Activated CD4-positive, alpha-beta T cell treated with anti-CD3 and anti-CD28 coated beads, Interleukin-2, amount 50 U/mL, for 48 hours (primary cell): ENCODE measurements at places on chromosomes 2 and 18.

GRCh38 chr18:38497266-38497665 is 931.7 kb upstream of the CELF4 start:
- DNase-seq = peak; percentile 4

DNA sequence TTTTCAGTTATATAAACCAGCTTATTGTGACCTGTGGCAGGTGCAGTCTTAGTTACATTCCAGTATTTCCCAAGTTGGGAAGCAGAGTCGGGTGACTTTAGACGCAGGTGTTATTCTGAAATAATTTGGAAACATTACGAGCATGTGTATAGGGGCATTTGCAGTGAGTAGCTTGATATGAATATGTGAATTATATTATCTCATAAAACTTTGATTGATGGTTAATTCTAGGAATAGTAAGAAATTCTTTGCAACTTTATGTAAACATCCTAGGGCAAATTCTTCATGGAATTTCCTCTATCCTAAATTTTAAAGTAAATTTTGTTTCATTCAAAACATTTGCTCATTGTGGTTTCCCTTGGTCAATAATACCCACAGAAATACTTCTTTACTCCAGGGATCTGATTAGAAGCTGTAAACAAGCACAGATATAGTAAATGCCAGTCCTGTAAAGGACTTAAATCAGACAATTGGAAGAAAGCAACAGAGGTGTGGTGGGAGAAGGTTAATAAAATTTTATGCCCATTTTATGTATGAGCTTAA is 580.6 kb upstream of the CDH2 start:
- no peak for DNase-seq

GRCh38 chr2:173226899-173227698 is 127.6 kb upstream of the CDCA7 start:
- DNase-seq = no peak

- no peak for DNase-seq
Observed at GRCh38 chr2:180871649-180872048, 108.8 kb upstream of the UBE2E3 start.

DNA sequence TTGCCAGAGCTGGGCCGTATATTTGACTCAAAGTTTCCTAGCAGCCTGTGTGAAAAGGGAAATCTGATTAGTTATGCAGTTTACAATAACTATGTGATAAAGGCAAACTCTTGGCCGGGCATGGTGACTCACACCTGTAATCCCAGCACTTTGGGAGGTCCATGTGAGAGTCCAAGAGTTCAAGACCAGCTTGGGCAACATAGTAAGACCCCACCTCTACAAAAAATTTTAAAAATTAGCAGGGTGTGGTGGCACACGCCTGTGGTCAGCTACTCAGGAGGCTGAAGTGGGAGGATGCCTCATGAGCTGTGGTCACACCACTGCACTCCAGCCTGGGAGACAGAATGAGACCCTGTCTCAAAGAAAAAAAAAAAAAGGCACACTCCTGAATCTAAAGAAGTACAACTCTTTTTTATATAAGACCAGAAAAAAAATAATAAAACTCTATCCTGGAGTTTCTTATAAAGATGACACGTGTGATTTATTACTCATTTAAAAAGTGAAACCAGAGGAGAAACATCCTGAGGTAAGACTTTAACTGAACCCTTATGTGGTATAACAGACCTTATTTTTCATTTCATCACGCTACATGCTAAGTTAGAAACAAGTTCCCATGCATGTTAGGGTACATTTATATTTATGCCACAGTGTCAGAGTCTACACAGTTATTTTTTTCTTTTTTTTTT is 32.6 kb upstream of the KCMF1 start:
- peak; percentile 71 for DNase-seq

DNA sequence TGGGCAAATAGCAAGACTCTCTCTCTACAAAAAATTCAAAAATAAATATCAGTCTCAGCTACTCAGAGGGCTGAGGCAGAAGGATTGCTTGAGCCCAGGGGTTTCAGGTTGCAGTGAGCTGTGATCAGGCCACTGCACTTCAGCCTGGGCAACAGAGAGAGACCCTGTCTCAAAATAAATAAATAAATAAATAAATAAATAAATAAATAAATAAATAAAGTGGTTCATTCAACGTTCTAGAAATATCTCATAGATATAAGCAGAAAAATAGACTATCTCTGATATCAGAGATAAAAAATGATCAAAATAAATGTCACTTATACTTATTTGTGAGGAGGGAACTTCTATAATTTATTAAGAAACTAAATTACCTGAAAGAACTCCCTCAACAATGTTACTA is 480.9 kb downstream of the FBXO15 start:
- DNase-seq = no peak

DNA sequence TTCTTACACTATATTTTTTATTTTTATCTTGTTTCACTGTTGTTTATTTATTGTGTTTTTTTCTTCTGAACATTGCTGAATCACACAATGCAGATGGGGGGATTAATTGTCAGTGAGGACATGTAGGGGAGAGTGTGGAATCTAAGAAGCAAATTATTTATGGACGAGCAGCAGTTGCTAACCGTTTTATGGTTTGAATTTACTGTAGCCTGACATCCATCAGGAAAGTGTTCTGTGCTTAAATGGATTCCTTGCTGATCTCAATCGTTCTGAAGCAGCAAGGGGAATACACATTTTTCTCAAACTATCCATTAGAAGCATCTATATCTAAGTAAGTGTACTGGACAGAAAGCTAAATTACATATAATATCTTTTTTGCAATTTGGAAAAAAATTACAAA is 119.5 kb downstream of the CD8B2 start:
- no peak for DNase-seq

DNA sequence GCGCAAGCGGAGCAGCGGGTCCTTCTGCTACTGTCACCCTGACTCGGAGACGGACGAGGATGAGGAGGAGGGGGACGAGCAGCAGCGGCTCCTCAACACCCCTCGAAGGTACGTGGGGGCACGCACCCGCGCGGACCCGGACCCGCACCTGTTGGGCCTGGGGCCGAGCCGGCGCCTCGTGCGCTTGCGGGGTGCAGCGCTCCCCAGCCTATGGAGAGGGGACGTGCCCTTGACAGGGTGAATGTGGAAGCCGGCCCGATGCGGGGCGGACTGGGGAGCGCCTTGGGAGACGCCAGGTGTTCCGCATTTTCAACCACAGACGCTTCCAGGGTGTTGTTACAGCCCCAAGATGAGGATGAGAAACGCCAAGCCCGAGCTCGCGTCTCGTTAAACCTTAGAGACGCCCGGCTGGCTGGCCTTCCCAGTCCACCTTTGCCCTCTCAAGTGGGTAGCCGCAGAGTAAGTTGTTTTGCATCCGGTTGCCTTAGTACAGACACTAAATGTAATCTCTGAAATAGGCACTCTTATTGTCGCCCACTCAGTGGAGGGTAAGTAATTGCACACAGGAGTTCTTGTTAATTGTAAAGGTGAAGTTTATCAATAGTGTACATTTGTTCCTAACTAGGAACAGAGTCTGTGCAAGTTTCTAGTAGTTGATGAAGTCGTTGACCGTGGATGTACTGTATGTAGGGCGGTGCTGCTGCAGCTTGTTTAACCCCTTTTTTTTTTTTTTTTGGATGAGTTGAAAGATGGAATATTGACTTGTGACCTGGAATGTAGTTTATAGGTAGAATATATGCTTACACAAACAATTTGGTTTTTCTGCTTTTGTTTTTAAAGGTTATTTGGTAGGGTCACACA is 815 bp downstream of the GMCL1 start:
- DNase-seq = peak; percentile 57
